ENCODE measurements at places on chromosomes 5 and 9.

- DNase-seq: peak; percentile 57
These were observed 40.9 kb upstream of the SUSD3 start for GRCh38 chr9:93017621-93018020.

- no peak for DNase-seq
These were observed 141.1 kb downstream of the ACTBL2 start for GRCh38 chr5:57341380-57341979.

DNA sequence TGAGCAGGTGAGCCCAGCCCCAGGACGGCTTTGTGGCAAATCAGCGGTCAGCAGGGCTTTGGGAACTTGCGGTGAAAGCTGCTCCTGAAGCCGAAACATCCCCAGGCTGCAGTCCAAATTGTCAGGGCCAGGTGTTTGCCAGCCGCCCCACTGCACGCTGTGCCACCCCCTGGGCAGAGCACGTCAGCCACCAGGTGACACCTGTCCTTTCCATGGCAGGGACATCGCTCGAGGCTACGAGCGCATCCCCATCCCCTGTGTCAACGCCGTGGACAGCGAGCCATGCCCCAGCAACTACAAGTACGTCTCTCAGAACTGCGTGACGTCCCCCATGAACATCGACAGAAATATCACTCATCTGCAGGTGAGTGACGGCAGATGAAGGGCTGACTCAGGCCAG, 64.4 kb upstream of the CACNA1B start:
- peak; percentile 53 for DNase-seq

DNA sequence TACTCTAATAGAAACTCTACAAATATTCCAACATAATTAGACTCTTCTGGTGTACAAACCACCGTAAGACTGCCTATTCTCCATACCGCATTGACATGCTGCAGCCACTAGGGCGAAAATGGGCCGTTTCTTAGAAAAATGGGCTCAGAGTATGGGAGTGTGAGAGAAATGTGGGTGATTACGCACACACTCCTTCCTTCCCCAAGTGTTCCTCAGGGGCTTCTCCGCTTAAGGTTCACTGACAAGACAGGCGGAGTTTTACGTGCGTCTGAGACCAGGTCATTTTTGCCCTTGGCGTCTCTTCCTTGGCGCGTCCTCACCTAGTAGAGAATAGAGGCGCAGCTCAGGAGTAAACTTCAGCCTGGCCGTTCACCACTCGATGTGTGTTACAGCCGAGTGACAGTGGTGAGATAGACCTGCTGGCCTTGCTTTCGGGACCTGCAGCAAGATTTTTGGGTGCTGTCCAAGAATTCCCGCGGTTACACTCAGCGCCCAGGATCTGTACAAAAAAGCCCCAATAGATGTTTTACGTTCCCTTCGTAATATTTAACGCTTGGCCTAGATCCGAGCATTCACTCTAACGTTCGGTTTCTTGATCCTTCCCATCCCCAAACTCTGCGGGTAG, 1.8 kb upstream of the NTRK2 start:
- no peak for DNase-seq

DNA sequence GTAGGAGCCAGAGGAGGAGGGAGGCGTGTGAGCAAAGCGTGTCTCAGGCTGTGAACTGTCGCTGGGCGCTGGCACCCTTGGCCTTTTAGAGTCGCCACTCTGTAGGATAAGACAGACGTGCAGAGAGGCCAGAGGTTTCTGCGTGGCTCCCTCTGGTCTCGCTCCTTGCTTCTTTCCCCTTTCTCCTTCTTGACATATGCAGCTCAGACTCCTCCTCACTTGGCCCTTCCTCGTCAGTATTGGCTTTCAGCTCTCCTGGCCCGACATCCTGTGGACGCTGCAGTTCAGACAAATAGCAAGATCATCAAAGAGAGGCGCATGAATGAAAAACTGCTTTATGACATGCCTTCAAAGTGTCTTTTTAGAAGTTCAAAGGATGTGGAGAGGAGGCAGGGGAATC, 116.8 kb upstream of the SPRY4 start:
- no peak for DNase-seq

DNA sequence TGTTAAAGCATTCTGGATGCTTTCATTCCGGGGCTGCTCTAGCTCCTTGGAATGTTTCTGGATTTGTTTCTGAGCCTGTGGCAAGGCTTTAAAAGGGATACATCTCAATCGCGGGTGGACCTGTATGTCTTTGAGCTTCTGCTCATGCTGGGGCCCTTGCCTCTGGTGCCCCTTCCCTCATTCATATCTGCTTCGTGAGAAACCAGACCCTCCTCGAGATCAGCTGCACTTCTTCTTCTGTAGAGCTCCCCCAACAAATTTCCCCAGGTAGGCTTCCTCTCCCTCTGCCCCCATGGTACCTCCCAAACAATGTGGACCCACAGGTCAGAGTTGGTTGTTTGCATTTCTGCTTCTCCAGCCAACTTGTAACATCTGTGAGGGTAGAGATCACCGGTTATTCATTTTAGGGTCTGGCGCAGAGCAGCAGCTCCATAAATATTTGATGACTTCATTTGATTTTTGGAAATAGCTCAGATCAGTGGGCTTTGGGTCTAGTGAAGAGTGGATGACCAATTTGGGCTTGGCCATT, 6.6 kb downstream of the ZNF618 start:
- no peak for DNase-seq

GRCh38 chr5:65326922-65327321, 154.8 kb downstream of the ADAMTS6 start:
- DNase-seq: no peak

GRCh38 chr9:93661591-93661990, 85.2 kb downstream of the PHF2 start:
- no peak for DNase-seq

DNA sequence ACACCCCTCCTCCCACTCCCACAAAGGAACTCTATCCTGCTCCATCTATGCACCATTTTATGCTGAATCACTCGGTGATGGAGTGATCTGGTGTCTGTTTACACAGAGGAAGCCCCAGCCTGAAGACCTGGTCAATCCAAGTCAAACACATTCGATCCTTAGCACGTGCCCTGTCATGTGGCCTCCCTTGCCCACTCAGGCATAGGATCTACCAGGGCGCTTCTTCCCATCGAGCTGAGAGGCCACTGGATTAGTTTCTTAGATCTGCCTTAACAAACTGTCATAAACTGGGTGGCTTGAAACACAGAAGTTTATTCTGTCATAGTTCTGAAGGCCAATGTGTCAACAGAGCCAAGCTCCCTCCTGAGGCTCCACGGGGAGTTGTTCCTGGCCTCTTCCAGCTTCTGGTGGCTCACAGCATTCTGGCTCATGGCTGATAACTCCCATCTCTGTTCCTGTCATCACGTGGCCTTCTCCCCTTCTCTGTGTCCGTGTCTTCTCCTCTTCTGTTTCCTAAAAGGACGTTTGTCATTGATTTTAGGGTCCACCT, 34.2 kb downstream of the FOXI1 start:
- no peak for DNase-seq
